ENCODE measurements at places on chromosomes 11 and 22.
A peak's percentile ranks its signal among the peaks of the same experiment; 100 is the strongest.

DNA sequence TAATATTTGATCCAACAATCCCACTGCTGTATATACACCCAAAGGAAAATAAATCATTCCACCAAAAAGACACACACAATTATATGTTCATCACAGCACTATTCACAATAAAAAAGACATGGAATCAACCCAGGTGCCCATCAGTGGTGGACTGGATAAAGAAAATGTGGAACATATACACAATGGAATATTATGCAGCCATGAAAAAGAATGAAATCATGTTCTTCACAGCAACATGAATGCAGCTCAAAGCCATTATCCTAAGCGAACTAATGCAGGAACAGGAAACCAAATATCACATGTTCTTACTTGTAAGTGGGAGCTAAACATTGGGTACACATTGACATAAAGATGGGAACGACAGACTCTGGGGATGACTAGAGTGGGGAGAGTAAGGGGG, 1.1 kb upstream of the OR2D3 start:
- no peak for DNase-seq

DNA sequence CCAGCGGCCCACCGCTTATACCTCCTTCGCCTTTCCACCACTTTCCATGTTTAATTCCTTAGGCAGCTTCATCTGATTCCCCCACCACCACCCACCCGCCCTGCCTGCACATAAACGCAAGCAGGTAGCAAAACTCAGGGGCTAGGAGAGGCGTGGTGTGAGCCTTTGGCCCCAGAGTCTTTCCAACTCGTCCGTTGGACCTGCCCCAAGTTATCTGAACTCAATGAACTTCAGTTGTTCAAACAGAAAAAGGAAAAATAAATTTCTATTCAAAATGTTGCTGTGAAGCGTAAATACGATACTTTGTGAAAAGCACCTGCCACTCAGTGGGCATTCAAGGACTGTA, 814 bp upstream of the CDON start:
- no peak for DNase-seq

DNA sequence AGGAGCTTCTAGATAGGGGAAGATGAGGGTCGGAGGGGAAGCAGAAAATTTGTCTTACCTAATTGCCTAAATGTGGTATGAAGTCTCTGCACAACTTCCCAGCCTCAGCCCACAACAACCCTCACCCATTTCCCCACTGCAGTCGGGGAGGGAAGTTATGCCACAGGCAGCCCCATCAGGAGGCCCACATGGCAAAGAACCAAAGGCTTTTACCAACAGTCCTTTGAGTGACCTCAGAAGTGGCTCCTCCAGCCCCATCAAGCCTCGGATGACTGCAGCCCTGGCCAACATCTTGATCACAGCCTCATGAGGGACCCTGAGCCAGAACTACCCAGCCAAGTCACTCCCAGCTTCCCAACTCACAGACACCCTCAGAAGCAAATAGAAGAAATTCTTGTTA, 54.8 kb downstream of the CHST1 start:
- DNase-seq = no peak

GRCh38 chr11:40722179-40722795, 737.2 kb downstream of the LRRC4C start:
- no peak for DNase-seq

DNA sequence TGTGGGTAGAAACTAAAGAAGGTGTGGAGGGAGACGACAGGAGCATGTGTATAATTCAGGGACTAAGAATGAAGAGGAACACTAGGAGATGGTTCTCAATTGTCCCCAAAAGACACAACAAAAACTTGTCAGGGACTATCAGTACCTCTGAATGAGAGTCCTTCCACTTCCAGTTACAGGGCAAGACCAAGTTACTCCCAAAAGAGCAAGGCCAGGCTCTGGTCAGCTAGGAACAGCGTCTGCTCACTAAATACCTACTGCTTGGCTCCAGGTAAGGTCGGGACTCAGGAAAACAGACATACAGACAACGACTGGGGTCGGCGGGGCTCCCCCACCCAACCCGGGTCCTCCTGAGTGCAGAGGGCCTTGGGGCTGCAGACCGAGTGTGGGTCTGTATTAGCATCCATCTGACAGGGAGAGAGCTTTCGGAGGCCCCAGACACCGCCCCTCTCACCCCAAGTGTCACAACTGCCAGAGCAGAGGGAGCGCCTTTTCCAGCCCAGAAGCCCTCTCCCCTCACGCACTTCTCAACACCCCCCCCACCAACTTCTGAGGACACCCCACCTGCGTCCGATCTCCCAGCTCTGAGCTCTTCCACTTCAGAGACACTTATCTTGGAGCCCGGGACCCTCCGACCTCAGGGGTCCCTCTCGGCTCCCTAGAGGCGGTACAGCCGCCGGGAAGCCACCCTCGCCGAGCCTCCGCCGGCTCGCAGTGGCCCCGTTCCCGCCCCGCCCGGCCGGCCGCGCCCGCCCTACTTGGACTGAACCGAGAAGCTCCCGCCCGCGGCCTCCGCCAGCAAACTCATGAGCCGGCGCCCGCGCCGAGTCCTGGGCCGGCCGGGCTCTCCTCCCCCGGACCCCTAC, 522 bp downstream of the RHOG start:
- DNase-seq = peak; percentile 86

DNA sequence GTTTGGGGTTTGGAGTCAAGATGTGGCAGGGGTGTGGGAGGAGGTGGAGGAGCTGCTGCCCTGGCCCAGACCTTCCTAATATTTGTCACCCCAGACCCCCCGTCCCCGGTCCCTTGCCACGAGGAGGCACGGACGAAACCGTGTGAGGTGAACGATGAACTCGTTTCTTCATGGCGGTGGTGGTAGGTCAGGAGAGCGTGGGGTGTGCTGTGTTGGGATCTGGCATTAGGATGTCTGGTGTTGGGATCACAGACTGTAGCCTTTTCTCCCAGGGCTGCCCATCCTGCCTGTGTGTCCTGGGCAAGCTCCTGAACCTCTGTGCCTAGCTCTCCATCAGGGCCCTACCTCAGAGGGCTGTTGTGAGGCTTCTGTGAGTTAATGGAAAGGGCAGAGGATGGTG, 8.4 kb downstream of the MAPK8IP2 start:
- DNase-seq = peak; percentile 78

- no peak for DNase-seq
Observed at GRCh38 chr11:65584723-65585171, 8.9 kb downstream of the EHBP1L1 start.

- DNase-seq = peak; percentile 62
Observed at GRCh38 chr11:44627165-44627789, 61.8 kb downstream of the CD82 start.

- DNase-seq = no peak
Observed at GRCh38 chr11:33672273-33672672, 28.4 kb downstream of the C11orf91 start.

- no peak for DNase-seq
Observed at GRCh38 chr11:128474036-128474874, 113.1 kb downstream of the ETS1 start.

DNA sequence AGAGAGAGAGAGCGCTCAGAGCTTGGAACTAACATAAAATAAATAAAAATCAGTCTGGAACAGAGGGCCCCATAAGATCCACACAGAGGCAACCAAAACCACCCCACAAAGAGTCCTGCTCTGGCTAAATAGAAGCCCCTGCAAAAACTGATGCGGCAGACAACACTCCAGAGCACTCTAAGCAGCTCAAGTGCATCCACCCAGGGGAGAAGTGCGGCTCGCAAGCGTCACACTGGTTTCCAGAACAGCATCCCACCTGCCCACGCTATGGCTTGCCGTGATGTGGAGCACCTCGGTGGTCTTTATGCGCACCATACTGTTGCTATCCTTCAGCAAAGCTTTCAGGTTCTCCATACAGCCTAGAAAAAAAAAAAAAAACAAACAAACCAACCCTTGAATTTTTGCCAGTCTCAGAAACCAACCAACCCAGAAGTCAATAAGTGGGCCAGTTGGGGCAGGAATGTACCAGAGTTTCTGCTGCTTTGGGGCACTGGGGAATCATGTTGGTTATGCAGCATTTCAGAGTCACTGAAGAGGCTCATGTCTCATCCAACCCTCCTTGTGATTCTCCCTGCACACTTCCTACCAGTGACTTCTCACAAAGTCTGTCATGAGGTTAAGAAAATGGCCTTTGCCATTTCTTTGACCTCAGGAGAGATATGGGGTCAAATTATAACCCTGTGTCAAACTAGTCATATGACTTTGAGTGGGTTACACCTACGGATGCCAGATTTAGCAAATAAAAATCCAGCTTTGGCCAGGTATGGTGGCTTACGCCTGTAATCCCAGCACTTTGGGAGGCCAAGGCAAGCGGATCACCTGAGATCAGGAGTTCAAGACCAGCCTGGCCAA, 3.0 kb downstream of the RSPH14 start:
- no peak for DNase-seq

GRCh38 chr22:33481550-33481949, 423.4 kb upstream of the SYN3 start:
- DNase-seq = no peak

All from osteoblast (primary cell).